ENCODE measurements at places on chromosomes 12 and 14.
A peak's percentile ranks its signal among the peaks of the same experiment; 100 is the strongest.

- no peak for DNase-seq
These were observed 1.1 kb downstream of the TXNDC16 start for GRCh38 chr14:52551205-52551604.

DNA sequence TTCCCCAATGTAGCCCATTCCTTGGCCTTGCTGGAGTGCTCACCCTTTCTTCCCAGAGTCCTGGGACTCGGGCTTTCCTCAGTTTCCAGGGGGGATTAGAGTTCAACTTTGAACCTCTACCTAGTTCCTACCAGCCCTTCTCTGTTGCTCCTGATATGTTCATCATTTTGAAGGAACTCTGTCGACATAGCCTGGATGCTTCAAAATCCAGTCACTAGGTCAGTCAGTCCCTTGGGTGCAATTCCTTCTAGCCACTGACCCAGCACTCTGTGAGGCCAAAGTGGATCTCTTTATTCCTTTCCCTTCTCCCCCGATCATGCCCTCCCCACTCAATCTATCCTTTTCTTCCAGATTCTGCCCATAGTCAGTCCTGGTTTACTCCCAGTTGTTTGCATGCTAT is 72.3 kb upstream of the TMCC3 start:
- no peak for DNase-seq

DNA sequence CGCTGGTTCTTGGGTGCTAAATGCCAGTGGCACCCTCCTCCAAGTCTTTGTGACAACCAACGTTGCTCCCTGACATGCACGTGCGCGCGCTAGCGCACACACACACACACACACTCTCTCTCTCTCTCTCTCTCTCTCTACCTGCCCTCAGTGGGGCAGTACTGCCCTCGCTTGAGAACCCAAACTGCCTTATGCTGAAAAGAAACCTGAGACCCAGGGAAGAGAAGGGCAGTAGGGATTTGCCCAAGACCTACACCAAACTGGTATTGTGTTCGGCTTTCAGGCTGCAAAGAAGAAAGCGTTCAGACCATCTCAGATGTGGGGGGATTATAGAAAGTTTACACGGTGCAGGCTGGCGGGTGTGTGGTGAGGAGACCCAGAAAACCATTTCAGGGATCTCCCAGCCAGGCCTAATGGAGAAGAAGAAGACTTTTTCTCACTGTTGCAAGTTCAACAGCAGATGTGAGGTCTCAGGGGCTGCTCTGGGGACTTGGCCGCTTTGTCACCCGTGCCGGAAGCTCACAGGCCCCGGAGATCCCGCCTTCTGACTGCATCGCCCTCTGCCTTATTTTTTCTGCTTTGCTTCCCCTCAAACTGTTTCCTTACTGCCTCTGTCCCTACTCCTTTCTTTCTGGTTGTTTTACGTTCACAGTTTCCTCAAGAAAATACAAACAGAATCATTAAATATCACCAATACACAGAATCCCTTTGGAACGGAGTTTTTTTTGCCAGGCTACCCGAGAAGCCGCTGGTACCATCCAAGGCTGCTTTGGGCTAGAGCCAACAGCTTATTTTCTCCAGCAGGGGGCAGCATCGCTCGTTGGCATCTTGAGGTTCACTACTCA is 82.4 kb downstream of the PPM1A start:
- peak; percentile 69 for DNase-seq

- no peak for DNase-seq
These were observed 82.9 kb downstream of the PAPOLA start for GRCh38 chr14:96584907-96585671.

- DNase-seq: no peak
These were observed 3.1 kb upstream of the CCDC88C start for GRCh38 chr14:91420686-91421085.

DNA sequence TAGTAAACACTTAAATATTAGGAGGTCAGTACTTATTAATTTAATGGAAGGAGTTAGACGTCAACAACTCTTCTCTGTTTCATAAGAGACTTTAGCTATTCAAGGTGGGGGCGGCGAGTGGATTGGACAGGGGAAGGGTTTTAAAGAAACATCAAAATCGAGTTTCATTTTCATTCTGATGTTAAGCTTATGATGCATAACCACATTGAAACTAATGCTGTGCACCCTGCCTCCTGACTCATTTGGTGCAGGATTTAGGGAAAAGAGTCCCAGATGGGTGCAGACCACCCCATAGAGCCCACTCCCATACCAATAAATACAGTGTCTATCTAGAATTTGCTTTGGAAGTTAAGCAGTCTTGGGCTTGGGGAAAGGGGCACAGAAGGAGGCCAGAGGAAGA is 7.4 kb downstream of the ZBTB39 start:
- DNase-seq: no peak

- DNase-seq: no peak
These were observed 53.9 kb downstream of the MDM2 start for GRCh38 chr12:68861890-68862289.

DNA sequence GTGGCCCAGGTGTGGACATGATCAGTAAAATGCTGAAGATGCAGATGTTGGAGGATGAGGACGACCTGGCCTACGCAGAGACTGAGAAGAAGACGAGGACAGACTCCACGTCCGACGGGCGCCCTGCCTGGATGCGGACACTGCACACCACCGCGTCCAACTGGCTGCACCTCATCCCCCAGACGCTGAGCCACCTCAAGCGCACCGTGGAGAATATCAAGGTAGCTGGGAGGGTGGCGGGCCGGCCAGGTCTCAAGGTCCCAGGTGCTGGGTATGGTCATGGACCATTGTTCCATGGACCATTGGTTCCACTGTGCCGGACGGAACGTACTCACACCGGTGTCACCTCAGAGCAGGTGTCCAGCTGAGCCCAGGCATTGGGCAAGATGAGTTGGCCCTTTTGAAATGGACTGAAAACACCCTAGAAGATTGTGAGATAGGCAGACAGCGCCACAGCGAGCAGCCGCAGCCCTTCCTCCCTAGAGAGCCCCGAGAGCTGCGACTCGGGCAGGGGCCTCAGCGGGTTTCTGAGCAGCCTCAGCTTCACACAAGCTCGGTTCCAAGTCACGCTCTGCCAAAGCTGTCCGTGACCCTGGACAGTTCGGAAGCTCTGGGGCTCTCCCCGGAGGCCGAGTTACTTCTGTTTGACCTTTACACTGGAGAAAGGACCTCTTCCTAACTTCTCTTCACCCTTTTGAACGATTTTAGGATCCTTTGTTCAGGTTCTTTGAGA is 38.9 kb downstream of the HSP90AA1 start:
- DNase-seq: no peak

DNA sequence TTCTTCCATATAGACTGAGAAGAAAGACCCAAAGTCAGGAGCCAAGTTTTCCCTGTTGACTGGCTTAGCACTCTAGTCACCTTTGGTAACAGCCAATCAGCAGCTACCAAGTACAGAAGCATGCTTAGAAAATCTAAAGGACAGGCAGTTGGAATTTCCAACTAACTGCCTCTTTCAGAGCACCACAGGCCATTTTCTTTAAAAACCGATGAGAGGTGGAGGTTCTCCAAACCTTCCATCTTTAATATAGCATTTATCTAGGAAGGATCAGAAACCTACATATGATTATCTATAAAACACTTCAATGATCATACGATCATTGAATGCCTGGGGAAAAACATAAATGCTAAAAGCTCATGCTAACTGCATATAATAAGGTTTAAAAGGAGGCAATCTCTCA is at the start of gene CATSPERB:
Gene CATSPERB, minus strand, starts transcription at position 101 of the 400 bp plus-strand sequence. CDS start 2,607 bp downstream, outside the sequence.
- DNase-seq: no peak

DNA sequence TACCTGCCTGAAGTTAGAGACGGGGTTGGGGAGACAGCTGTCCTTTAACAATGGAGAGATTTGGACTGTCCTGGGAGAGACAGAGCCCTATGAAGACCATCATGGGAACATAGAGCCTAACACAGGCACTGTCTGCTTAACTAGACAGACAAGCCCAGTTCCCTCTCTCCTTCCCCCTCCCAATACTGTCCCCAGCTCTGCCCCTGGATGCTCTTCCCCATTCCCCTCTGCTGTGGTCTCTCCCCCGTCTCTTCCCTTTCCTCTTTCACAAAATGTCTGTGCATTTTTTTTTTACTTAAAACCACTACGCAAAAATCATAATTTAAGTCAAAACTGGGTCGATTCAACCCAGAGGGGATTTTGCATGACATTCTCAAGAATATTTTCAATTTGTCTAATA is 232.9 kb downstream of the CHST11 start:
- no peak for DNase-seq

GRCh38 chr14:56482310-56482911 is 97.2 kb upstream of the TMEM260 start:
- DNase-seq: no peak

GRCh38 chr12:121668750-121669520 is 519 bp downstream of the MORN3 start:
- DNase-seq: peak; percentile 52

GRCh38 chr14:52043690-52044089 is 25.2 kb downstream of the NID2 start:
- peak; percentile 25 for DNase-seq

DNA sequence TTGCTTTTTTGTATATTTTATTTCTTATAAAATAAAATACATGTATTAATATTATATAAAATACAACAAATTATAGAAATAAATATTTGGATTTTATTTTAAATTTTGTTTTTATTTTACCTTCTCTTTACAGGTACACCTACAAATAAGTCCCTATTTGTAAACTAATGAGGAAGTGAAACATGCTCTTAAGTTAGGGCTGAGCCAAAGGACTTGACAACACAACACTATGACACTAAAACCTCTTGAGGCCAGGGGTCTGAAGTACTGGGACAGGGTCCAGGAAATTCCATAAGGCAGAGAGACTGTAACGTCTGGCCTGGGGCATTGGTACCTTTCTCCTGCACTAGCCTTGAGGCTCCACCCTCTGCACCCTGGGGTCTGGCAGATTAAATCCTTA is 293.2 kb downstream of the FOXN3 start:
- DNase-seq: no peak

- no peak for DNase-seq
These were observed 247.1 kb downstream of the DUSP6 start for GRCh38 chr12:89105243-89105642.

- no peak for DNase-seq
These were observed 476.8 kb downstream of the TRHDE start for GRCh38 chr12:72748971-72749370.

DNA sequence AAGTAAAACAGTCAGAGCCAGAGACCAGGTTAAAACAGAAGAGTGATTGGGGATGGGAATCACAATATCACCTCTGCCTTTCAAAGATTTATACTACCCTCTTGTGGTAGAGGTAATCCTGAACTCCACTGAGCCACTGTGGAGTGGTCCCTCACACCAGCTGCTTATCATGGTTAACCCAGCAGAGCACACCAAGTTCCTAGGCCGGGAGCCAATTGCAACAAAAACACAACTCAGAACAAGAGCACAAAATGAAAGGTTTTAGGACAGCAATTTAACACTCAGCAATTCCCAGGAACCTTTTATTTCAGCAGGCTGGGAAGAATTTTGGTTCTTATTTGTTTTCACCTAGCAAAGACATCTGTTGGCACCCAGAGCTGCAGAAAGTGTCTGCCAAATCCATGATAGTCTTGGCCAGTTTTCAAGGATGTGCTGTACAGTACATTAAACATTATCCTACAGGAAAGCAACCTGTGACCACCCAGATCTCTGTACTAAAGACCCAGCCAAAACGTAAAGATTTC is 220.5 kb upstream of the ATXN7L3B start:
- DNase-seq: no peak

DNA sequence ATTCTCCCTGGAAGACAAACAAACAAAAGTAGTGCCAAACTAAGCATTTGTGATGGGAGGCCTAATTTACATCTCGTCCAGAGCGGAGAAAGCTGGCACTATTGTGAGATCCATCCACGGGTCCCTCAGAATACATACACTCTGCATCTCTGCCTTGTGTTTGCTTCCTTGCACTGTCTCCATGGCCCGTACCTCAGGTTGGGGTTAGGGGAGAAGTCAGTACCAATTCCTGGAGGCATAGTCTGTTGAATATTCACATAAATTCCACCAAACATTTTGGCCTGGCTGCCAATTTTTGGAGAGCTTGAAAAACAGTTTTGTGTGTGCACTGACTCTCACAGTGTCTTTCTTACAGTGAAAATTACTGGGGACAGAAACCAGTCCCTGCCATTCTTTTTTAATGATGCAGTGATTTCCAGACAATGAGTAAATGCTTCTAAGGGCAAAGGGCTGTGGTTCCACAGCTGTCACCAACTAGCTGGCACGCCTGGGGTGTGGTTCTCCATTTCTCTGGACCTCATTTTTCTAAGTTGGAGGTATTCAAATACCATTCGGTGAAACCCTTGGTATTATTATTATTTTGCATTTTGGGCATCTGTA is 119.7 kb upstream of the HIF1A start:
- DNase-seq: no peak

- no peak for DNase-seq
These were observed 107.7 kb downstream of the ESR2 start for GRCh38 chr14:64186231-64187129.

DNA sequence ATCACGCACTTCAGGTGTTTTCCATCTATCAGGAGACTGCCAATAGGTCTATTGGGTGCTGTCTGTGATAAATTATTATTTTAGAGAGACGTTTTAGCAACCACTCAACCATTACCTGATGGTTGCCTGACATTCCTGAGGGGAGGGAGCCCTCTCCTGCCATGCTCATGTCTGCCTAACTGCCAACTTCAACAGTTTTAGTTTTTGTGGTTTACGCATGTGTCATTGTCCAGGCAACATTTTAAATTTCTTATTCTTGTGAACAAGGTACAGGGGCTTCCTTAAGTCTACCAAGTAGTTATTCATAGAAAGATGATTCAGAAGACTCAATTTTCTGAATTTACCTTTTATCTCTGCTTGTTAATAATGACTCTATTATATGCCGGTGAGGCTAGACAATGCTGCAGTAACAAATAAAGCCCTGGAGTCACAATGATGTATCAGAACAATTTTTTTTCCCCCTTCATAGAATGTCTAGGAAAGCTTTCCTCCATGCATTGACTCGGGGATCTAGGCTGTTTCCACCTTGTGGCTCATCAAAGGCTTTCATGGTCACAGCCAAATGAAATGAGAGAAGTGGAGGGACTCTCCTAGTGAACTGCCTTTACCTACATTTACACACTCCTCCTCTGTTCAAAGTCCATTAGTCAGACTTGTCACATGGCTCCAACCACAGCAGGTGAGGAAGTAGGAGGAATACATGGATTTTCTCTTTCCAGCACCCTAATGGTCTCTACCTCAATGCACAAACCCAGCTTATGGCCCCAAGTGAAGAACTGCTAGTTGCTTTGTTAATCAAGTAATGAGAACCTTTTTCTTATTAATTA is 225.8 kb downstream of the CRADD start:
- DNase-seq: no peak

- DNase-seq: peak; percentile 61
These were observed 1.6 kb downstream of the CCDC88C start for GRCh38 chr14:91415794-91416743.

GRCh38 chr12:108604208-108604941 is 6.5 kb upstream of the TMEM119 start:
- no peak for DNase-seq
